ENCODE measurements at places on chromosomes 3 and 15.

DNA sequence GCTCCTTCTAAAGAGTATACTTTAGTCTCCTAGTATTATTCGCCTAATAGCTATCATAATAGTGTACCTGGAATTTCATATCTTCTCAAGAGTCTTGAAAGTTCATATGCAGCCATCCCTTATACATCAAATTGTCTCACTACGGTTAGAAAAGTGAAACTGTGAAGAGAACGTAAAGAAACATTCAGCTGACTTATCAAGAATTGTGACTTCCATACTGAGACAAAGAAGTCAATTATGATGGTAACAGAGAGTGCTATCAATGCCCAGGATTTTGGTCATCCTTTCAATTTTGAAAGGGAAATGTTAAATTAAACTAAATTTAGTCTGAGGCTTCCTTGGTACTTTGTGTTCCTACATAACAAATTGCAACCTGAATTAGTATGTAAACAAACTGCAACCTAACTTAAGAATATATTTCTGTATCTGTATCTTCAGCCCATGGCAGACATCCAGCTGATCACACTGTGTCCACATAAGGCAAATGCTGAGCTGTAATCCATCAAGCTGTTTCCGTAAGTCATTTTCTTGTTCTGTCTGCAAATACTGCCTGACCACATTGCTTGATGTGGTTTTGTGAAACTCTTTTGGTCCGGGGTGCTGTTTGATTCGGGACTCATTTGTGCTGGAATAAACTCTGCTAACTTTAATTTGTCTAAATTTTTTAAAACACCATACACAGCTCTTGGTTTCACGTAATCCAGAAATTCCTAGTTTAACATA is 469.6 kb downstream of the SI start:
- no peak for DNase-seq

DNA sequence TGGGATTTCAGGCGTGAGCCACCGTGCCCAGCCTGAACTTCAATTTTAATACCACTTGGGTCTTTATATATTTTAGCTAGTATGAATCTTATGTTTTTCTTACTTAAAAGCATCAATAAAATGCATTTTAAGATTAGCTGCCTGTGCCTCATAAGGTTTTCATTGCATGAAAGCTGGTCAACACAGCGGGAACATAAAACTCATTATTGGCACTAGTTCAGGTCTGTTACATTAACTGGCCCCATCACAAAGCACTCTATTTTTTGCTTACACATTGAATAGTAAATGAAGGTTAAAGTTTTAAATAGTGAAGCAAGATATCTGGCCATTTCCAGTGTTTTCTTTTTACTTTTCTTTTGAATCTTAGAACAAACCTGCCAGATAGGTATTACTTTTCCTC is 145.6 kb upstream of the LYSMD4 start:
- DNase-seq = no peak

DNA sequence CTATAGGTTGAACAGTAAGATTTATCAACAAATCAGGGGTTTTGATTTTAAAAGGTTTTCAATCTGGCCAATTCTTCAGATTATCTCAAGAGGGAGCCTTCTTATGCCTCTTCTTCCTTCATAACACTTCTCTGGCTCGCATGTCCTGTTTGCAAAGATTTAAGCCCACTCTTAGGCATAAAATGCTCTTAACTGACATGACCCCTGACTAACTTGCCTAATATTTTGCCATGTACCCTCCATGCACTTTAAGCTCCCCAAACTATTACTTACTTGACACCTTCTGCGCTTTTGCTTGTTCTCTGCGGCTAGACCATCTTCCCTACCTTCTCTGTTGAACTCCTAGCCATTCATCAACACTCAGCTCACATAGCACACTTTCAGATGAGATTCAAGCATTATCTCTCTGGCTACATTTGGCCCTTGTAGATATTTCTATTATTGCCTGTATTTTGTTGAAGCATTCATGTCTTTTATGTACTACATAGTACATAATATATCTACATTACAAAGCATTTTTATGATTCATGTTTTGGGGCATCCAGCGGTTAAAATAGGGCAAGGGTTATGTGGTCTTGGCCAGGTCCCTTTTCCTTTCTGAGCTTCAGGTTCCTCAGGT is 1.0 kb upstream of the ARIH1 start:
- DNase-seq = peak; percentile 40

DNA sequence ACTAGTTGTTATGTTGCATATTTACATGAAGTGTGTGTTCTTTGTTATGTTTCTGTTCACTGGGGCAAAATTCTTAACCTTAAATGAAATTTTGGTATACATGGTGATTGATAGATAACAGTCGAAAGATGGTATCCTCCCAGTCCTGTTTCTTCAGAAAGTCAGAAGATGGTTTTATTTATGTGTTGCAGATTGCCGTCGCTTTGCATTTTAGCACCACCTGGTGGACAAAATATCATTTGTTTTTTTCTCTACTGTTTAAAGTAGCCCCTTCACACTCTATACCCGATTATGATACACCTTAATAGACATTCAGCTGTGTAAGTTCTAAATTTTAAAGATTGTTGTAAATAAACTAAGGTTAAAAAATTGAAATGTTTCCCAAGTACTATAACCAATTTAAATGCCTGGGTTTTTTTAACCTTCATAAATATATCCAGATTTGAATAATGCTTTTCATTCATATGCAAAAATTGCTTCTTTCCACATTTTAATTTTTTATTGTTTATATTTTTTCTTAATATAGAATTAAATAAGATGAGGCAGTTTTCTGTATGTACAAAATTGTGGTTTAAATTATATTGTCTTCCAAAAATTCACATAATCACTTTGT is 152.2 kb downstream of the ALCAM start:
- peak; percentile 69 for DNase-seq

DNA sequence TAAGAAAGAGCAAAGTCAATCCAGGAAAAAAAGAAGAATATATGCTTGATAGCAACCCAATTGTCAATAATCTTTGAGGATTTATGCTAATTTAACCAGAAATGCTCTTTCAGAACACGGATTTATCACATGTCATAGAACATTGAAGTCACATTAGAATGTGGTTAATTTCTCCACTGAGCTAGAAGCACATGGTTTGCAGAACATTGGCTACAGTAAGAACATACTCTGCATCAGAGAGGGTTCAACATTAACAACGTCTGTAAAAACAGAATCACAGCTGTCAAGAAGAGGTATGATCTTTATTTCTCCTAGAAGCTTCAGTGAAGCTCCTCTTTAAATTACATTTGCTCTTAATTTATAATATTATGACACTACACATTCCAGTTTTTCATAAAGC is 619.7 kb upstream of the AGTR1 start:
- no peak for DNase-seq

- DNase-seq = peak; percentile 54
Observed at GRCh38 chr3:158261371-158261991, 151.6 kb downstream of the RSRC1 start.

DNA sequence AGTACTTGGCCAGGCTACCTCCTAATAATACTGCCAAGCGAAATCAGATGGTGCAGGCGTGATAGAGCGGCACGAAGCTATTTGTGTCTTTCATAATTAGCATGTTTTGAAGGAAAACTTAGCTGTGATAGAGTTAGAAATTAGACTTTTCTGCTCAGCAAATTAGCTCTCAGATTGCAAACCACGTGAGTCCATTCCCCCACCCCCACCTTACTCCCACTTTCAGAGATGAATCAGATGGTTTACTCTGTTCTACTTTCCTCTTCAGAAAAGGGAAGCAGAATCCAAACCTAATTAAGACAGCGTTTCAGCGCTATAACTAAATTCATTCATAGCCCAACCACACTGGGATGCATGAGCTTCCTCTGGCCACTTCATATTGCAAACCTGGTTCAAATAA is 214.6 kb downstream of the SLCO3A1 start:
- DNase-seq = no peak

GRCh38 chr15:41584636-41585126 is 25.7 kb downstream of the TYRO3 start:
- peak; percentile 10 for DNase-seq

DNA sequence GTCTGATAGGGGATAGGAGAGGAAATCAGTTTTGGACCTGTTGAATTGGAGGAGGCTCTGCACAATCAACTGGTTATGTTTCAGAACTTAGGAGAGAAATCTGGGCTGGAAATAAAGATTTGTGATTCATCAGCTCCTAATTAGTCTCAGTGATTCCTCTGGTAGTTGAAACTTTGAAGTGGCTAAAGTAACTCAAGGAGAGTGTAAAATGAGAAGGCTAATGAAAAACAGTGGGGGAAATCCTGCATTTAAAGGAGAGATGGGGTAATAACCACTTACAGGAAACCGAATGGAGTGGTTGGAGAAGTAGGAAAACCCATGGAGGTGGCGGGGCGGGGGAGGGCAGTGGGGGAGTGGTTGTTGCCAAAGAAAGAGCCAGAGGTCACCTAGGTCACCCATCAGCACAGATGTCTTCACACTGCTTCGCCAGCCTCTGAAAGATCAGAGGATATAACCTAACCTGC is 32.6 kb downstream of the MAP2K5 start:
- DNase-seq = no peak

GRCh38 chr3:127870156-127870555 is 44.9 kb upstream of the KBTBD12 start:
- DNase-seq = no peak

DNA sequence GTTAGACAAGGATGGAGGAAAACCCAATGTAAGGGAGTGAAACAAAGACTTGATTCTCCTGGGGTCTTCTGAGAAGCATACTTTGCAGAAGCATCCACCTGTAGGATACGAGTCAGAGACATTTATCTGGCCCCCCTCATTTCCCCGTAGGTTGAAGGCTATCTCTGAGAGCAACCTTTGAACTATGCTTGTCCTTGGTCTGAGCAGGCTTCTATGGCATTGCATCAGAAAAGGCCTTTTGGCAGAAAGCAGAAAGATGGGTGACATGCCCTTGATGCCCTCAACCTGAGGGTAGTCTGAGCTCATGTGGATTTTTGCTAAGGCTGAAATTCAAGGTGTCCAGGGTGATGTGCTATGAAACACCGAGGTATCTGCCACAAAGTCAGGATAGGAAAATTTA is 131.6 kb upstream of the SGO1 start:
- DNase-seq = no peak

GRCh38 chr3:7290077-7290825 is 429.3 kb downstream of the GRM7 start:
- no peak for DNase-seq

DNA sequence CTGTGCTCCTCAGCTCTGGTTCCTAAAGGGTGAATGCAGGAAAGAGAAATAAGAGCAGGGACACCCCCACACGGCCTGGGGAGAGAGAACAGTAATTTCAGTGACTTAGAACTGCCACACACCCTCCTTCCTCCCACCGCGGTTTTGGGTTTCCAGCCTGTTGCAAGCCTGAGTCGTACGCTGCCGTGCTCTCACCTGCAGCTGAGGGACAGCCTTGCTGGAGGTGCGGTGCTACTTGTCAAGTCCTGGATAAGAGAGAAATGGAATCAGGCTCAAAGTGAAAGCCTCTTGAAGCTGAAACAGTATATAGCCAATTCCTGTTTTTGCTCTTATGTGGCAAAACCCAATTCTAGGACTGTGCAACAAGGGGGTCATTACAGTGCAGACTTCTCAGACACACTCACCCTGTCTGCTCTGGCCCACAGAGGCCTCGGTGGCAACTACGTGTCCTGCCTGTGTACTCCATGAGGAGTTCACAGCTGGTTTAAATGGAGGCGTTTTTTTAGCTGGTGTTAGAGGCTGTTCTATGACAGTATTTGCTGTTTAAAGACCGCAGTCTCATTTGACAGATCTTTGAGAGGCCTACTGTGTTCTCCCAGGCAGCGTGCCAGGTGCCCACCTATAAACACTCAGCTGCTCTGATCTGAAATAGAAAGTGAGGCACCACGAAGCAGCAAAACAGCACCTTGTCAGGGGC is 42.9 kb downstream of the TBC1D2B start:
- DNase-seq = no peak

GRCh38 chr3:23490459-23490858 is 287.3 kb downstream of the UBE2E2 start:
- DNase-seq = peak; percentile 52

- no peak for DNase-seq
Observed at GRCh38 chr3:155895379-155895900, 25.0 kb downstream of the GMPS start.

- no peak for DNase-seq
Observed at GRCh38 chr15:93135997-93136397, 47.0 kb upstream of the RGMA start.

DNA sequence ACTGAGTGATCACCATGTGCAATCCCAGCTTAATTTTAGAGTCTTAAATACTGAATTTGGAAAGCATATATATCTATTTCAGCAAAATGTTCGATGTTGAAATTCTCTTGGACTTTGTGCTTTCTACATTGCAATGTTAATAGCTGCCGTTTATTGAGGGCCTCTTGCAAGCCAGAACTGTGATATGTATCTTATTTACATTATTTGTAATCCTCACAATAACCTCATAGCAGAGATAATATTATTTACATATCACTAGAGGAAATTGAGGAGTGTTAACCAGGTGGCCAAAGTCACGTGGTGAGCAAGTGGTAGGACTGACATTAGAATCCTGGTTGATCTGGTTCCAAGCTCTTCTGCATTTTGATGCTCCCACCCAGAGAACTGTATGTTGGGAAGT is 254.1 kb downstream of the SLC9A9 start:
- DNase-seq = no peak

DNA sequence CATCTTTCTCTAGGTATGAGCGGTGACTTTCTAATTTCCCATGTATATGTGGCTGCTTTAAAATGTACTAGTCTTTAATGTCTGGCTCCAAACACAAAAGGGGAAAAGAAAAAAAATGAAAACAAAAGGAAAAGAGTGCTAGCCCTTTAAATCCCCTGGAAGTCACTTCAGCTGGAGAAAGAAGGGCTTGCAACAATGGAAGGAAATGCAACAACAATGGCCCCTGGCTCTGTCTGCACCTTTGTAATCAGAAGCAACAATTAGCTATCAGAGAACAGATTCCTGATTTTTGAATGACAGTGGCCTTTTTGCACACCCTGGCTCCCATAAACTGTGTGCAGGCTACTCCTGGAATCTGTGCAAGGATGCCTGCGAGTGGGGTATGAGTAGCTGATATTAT is 591.2 kb downstream of the FHIT start:
- no peak for DNase-seq

GRCh38 chr3:134527037-134527436 is 41.2 kb downstream of the CEP63 start:
- peak; percentile 5 for DNase-seq

DNA sequence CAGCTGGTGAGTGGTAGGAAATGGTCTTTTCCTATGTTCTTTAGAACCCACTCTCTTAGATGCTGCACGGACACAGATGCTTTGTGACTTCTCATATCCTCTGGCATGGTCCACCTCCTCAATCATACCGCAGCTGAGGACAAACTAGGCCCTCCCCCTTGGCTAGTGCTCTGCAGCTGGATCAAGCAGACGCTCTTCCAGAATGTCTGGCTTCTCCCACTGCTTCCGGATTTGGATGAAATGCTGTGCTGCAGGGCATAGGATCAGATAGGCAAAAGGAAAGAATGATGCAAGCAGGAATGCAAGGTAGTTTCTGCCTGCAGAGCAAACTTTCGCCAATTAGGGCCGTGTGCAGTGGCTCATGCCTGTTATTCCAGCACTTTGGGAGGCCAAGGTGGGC is 75.7 kb upstream of the SLC4A7 start:
- DNase-seq = peak; percentile 79

DNA sequence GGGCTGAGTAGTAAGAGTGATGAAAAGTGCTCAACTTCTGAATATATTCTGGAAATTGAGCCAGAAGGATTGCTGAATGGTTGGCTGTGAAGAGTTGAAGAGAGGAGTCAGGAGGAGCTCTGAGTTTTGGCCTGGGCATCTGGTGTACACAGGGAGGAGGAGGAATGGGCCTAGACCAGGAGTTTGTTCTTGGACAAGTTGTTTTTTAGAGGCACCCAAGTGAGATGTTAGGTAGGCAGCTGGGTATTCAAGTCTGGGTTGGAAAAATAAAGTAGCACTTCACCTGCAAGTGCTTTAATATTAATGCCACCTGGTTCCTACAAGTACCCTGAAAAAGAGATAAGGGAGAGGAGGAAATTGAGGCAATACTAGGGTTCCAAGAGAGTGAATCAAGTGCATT is 14.7 kb downstream of the BSN start:
- DNase-seq = no peak

Measured in fibroblast of skin of scalp (primary cell).